ENCODE measurements at places on chromosomes 4 and X.

- DNase-seq: no peak
Observed at GRCh38 chr4:102405821-102406401, 60.6 kb upstream of the SLC39A8 start.

DNA sequence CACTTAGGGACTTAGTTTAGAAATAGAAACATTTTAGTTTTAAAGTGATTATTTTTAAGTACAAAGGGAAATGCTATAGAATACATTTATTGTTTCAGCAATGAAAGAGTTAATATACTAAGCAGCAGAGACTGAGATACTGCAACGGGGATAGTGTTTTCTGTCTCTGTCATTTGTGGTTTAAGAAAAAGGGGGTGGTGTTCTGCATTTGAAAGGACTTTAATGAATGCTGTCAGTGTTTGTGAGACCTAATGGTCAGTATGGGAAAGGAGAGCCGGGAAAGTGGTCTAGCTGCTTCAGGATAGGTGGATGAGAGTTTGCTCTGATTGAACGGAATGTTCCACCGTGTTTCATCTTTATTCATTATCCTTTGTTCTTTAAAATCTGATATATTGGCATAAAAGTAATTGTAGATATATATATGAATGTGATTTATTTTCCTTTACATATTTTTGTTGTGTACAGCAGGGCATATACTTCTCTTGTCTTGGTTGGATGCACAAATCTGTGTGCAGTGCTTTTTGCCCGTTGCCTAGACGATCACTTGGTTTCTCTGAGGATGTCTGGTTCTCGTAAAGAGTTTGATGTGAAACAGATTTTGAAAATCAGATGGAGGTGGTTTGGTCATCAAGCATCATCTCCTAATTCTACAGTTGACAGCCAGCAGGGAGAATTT, at the start of gene KLHL5:
TSS of gene KLHL5 (plus strand) at position 139 of the 676 bp plus-strand sequence. CDS start at position 560, 421 bp downstream.
- DNase-seq: no peak

- no peak for DNase-seq
Observed at GRCh38 chr4:109559983-109560686, at the start of gene MCUB. TSS of gene MCUB (plus strand) at chr4:109560246. CDS start at chr4:109560338, 92 bp downstream.

DNA sequence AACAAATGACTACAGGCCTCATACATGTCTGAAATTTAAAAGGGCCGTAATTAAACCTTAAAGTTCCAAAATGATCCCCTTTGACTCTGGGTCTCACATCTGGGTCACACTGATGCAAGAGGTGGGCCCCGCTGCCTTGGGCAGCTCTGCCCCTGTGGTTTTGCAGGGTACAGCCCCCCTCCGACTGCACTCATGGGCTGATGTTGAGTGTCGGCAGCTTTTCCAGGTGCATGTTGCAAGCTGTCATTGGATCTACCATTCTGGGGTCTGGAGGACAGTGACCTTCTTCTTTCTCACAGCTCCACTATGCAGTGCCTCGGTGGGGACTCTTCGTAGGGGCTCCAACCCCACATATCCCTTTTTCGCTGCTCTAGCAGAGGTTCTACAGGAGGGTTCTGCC, 1537.9 kb downstream of the PCDH18 start:
- no peak for DNase-seq

DNA sequence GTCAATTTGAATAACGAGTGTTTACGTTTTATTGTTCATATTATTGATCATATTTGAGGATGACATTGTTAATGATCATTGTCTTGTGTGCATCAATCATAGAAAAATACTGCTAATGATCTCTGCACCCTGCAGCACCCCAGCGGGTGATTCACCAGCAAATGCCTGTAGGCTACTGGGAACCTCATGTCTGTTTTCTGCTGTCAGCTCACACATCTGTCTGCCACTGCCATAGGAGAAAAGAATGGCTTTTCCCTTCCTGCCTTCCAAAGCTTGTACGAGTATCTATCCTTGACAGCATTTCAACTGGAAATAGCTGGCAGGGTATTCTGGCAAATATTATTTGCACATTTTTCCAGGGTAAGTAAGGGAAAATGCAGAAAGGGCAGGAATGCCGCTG, 272.1 kb upstream of the TRAM1L1 start:
- no peak for DNase-seq

DNA sequence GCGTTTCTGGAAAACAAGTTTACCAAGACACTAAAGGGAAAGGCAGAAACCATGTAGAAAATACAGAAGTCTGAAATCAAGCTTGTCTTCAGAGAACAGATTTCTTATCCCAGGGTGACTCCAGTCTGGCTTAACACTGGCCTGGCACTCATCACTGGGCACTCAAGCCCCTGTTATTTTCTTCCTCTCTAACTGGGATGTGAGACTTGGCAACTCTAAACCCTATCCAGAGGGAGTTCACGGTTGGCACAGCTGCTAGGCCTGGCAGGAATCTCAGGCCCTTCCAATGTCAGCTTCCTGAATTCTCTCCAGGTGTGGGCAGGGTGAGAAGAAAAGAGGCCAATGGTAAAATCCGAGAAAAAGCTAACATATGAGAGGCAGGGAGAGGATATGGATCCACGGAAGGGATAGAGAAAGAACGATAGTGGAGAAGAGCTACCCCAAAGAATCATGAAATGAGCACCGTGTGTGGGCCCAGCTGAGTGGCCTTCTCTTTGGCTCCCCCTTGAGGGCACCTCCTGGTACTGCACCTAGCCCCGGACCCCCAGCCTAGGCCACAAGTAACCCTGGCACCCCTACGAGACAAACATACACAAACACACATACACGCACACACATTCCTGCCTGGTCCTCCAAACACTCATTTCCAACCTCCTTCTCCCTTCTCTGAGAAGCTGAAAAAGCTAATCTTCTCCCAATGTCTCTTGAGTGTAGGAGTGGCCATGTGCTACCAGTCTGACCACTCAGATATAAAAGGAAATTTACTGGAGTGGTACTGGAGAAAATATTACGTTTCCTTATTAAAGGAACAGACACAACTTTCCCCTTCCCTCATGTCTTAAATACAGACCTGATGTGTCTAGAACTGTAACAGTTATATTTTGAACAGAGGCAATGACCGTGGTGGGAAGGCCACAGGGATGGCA, 16.6 kb upstream of the PTCHD1 start:
- no peak for DNase-seq

DNA sequence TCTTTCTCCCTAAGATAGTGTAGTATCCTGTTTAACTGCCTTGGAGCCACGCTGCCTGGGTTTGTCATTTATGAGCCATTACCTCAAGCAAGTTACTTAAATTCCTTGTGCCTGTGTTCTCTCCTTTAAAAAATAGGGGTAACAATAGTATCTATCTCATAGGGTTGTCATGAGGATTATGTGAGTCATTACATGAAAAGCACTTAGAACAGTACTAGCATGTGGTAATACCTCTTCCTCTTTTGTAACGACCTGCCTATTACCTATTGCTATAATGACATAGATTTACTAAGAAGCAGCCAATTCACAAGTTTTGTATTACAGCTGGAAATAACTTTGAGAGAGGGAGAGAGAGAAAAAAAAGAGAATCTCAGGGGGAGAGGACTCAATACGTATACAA, 834.7 kb downstream of the RAPGEF2 start:
- no peak for DNase-seq

DNA sequence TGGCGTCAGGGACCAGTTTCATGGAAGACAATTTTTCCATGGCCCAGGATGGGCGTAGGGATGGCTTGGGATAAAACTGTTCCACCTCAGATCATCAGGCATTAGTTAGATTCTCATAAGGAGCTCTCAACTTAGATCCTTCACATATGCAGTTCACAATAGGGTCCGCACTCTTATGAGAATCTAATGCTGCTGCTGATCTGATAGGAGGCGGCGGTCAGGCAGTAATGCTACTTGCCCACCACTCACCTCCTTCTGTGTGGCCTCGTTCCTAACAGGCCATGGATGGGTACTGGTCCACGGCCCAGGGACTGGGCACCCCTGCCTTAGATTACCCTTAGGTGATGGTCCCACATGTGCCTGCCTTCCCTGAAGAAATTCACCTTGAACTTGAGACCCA, 28.8 kb upstream of the ENPP6 start:
- no peak for DNase-seq

GRCh38 chr4:55216863-55217635, 91.7 kb upstream of the KDR start:
- DNase-seq: no peak

DNA sequence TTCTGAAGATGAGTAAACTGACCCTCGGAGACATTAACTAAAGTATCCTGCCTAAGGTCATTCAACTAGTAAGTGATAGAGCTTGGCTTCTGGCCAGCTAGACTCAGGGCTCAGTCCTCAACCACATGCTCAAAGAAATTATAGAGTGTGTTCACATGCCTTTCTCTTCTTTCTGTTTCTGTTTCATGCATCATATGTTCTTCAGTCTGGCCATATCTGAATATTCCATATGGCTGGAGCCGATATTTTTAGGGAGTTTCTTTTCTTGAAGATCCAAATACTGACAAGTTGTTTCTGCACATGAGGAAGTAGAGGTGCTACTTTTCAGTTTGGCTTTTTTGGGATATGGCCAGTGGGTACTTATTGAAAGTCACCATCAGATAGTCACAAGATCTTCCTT, 44.9 kb downstream of the MMRN1 start:
- DNase-seq: no peak

GRCh38 chr4:84022564-84022963, 476.5 kb downstream of the NKX6-1 start:
- DNase-seq: no peak

DNA sequence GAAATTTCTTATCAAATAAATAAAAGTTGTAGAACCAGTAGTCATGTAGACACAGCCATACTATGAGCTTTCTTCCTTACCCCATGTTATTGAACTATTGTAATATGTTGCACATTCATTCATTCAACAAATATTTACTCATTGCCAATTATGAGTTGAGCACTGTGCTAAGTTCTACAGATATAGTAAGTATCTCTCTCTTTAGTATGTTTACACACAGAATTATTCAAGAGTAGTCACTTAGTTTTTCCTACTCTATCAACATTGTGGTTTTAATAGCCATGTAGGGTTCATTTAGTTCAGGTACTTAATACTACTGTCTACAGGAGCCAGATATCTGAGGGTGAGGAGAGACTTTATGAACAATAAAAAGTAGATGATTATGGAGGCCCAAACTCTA, 86.2 kb downstream of the TEX13A start:
- DNase-seq: no peak

GRCh38 chr4:185870366-185870765, 58.4 kb upstream of the SORBS2 start:
- DNase-seq: no peak

DNA sequence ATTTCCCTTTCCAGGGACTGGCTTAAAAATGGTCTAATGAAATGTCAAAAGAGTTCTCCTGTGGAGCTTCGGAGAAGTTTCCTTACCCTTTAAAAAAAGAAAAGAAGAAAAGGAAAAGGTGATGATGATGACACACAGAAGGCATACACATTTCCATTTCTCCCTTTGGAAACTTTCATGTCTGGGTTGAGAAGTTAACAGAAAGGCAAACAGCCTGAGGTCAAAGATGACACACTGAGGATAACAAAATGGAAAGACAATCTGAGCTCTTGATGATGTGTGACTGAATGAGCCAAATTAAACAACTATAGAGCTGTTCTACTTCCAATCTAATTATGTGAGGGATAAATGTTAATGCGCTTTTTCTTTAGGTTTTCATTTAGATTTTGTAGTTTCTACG, 32.2 kb downstream of the NFXL1 start:
- no peak for DNase-seq

GRCh38 chr4:151801547-151802516, 41.0 kb upstream of the GATB start:
- peak; percentile 38 for DNase-seq

GRCh38 chrX:95718746-95719145, 965.9 kb upstream of the DIAPH2 start:
- no peak for DNase-seq

- DNase-seq: no peak
Observed at GRCh38 chr4:102580463-102580842, 79.3 kb downstream of the NFKB1 start.

- no peak for DNase-seq
Observed at GRCh38 chr4:77052352-77052751, 23.4 kb downstream of the CCNI start.

GRCh38 chrX:153862369-153863250, 23.4 kb downstream of the L1CAM start:
- no peak for DNase-seq

- no peak for DNase-seq
Observed at GRCh38 chrX:35251226-35251625, 308.6 kb downstream of the FAM47B start.

- DNase-seq: no peak
Observed at GRCh38 chr4:78464265-78464664, 87.3 kb upstream of the ANXA3 start.

- no peak for DNase-seq
Observed at GRCh38 chr4:128688846-128689437, 120.6 kb upstream of the JADE1 start.

- no peak for DNase-seq
Observed at GRCh38 chr4:103478734-103479133, 241.1 kb downstream of the TACR3 start.

- no peak for DNase-seq
Observed at GRCh38 chr4:189098932-189099696, 841.6 kb upstream of the FRG1 start.

GRCh38 chrX:154516656-154517100, 646 bp upstream of the FAM3A start:
- DNase-seq: no peak

DNA sequence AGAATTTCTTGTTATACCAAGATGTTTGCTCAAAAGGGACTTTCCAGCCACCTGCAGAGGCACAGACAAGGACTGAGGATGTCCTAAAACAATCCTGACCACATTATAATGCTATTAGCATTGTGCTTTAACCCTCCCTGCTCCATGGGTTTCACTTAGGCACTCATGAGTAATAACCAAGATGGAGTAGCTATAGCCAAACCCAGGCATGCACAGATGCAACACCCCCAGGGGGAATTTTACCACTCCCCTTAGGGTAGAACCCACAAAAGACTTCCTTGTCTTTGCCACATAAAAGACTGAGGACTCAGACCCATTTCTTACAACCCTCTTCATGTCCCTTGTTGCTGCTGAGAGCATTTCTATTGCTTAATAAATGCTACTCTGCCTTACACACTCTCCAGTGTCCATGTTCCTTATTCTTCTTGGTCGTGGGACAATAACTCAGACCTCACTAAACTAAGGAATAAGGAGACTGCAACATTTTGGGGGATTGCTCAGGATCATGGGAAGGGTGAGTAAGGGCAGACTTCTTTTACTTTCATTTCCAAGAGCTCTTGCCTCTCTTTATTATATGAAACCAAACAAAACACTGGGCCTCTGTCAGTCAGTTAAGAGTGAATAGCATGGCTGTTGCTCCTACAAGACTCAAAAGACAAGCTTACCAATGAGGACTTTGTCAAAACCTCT, 103.5 kb downstream of the TECRL start:
- no peak for DNase-seq

All from brain pericyte (primary cell).